ENCODE measurements at places on chromosomes 11 and 22.

DNA sequence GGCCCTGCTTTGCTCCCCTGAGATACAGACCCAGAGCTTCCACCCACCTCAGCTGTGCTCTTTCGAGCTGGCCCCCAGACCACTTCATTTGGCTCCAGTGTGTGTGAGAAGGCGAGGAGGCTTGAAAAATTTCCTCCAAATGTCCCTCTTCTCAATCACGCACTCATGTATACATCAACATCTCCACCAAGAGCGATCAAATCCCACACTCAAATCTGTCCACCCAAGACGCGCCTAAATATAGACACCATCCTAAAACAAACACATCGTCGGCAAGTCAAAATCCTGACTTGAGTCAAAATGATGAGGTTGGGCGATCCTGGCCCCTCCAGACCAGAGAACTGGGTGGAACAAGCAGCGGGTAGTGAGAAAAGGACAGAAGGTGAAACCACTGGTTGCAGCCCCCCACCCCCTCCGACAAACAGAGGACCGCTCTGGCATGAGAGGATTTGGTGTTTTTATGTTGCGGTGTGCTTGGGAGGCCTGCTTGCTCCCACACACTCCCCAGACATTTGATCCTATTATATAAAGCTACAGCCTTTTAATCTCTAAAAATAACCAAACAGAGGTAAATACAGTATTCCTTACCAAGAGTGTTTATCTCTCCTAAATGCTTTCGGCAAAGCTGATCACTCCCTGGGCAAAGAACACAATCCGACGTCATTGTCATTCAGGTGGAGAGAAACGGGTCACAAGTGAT lies 10.2 kb downstream of the MN1 start:
- DNase-seq, result no peak

GRCh38 chr22:39463931-39464390 lies 7.1 kb downstream of the MGAT3 start:
- peak; percentile 83 for DNase-seq

- DNase-seq, result no peak
Measured at GRCh38 chr11:123576501-123576900, 77.9 kb downstream of the SCN3B start.

DNA sequence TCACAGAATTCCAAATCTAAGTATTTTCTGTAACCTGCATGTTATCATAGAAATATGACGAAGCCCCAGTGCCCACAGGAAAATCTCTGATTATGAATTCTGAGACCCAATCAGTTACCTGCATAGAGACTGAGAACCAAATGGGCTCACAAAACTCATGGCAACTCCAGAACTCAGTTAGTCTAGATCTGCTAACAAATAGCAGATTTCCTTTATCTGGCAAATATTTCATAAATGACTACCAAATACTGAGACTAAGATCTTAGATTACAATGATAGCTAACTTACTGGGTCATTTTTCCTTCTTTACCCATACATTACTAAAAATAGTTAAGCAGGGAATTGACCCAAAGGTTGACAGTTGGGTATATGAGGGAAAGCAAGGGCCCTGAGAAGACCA lies 228.1 kb upstream of the FAT3 start:
- DNase-seq, result no peak

- DNase-seq, result no peak
Measured at GRCh38 chr11:8584511-8584910, 9.5 kb downstream of the STK33 start.

All from occipital lobe (tissue), 3 donors.